Stimulated activated CD4-positive, alpha-beta T cell treated with anti-CD3 and anti-CD28 coated beads, Interleukin-15, amount 100 ng/mL, for 1 hour (primary cell): ENCODE measurements at places on chromosomes 7 and 10.

DNA sequence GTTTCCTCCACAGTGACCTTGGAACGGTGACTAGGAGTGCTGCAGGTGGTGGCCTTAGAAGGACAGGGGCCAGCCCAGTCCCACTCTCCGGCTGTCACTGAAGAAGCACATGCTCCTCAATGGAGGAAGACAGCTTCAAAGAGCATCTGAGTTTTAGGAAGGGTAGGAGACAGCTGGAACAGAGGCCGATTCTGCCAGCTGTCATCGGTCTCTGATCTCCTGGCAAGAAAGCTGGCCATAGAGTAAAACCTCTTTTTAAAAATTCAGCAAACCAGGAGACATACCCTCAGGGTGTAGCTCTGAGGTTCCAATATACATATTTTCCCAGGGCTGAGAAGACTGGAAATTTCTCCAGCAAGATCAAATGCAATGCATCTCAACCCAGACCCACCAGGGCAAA is 55.9 kb downstream of the KCNMA1 start:
- DNase-seq: no peak

- no peak for DNase-seq
Measured at GRCh38 chr10:21888959-21889358, 114.6 kb downstream of the DNAJC1 start.

DNA sequence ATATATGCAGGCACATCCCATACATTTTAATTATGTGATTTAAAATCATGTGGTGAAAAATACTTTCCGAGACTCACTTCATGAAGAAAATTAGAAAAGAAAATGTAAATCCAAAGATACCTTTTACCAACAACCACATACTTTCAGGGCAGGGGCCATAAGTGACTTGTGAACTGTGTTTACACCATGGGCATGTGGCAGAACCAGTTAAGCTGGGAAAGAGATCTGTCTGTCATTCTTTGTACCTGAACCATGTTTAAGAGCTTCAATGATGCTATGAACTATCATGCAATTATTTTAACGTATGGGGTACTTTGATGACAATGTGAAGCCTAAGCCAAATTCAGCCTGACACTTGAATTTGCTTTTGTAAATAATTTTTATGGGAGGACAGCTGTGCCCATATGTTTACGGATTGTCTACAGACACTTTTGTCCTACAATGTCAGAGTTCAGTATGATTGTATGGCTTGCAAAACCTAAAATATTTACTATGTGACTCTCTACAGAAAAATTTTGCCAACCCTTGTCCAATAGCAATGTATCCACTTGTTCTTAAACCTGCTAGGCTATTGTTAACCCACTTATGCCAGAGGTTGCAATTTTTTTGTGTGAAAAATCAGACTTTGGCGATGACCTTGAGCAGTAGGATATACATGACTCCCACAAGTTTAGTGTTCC is 654.6 kb downstream of the TNS3 start:
- DNase-seq: no peak

DNA sequence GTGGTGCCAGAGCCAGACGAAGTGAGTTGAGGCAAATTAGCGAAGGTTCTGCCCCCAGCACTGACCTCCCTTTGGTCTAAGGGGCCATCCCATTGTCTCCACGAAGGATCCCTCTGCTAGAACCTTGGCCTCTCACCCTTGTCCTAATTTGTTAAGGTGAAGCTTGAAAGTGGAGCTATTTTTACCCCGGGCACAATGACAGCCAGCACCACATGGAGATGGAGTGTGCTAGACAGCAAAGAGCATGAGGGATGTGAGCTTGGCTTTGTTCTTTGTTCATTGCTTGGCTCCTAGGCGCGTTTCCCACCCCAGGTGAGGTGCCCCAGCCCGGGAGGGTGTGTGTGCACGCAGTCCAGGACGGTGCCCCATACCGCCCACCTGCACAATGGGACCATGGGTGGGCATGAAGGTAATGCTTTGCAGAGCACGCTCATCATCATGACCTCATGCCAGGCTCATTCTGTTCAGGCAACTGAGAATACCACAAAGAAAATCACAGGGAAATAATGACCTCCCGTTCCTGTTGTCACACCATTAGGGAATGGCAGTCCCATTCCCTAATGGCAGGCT is 361.0 kb upstream of the FZD8 start:
- no peak for DNase-seq

DNA sequence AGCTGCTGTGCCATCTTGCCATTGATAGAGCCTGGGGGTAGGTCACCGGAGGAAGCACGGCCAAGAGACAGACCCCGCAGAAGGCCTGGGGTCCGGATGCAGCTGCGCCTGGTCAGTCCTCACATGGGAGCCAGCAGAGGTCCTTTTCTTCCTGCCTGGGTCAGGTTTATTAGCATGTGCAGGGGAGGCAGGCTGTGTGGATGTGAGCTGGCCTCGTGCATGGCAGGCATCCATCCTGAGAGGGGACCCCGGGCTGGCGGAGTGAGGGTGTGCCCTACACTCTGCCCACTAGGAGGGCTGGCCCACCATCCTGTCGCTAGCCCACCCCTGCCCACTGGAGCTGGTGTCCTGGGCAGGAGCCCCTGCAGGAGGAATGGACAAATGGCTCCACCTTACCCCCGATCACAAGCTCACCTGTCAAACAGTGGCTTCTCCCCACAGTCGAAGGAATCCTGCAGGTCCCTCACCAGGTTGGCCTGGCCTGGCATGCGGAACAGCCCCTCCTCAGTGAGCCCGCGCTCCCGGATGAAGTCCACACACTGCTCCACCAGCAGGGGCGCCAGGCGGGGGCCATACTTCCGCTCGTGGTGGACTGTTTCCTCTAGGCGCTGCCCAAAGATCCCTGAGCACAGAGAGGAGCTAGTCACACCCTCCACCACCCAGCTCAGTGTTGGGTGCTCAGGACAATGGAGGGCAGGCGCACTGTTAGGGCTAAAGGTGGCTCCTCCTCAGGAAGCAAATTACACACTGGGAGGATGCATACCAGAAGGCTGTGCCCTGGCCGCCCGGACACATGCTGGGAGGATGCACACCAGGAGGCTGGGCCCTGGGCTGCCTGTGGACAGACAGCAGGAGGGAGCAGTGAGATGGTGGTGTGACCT is 145.4 kb downstream of the ARHGAP22 start:
- DNase-seq: no peak

DNA sequence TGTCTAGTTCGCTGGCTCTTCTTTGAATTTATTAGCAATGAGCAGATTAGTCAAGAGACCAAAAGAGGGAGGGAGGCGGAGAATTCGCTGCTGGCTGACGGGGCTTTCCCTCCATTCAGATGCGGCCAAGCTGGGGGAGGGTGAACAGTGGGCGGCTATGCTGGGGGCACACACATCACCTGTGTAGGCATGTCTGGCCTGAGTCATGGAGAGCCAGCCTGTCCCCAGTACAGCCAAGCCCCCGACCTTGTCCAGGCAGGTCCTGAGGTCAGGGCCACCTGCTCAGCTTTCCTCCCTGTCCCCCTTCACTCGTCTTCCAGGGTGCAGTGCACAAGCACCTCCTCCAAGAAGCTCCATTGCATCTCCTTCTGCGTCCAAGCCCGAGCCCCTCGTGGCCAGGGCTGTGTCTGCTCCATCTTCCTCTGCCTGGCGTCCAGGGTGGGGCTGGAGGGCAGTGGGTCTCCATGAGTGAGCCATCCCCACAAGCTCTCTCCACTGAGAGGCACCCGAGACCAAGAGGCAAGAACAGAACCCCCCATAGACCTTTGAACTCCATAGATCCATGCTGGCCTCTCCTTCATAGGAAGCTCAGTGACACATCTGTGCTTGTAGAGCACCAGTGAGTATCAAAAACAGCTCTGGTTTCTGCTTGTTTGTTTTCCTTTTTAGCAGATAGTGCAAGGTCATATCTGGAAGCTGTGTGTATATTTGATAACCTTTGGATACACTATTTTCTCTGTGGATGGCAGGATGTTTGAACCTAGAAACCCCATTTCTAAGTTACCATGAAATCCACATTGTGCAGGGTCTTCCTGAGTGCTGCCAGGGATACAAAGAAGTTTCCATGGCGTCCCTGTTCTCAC is 1.9 kb upstream of the DEPP1 start:
- DNase-seq: no peak

- DNase-seq: no peak
Measured at GRCh38 chr7:142523821-142524460, 225.3 kb upstream of the PRSS1 start.

DNA sequence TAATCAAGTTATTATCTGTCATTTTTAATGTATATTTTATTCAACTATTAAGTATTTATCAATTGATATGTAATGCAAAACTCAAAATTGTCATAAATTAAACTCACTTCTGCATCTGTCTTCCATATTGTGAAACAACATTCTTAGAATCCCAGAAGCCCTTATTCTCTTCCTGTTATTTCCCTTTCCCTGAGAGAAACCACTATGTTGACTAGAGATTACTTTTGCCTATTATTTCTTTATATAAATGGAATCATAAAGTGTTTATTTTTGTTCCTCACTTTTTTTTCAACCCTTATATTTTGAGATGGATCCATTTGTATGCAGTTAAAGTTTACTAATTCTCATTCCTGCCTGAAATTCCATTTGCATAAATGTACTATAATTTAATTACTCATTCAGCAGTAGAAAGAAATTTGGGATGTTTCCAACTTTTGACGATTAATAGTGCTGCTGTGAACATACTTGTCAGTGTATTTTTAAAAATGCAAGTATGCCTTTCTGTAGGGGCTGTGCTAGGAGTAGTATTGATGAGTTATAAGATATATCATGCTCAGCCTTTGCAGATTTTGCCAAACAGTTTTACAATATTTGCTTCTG is 211.2 kb downstream of the SEMA3D start:
- no peak for DNase-seq

- DNase-seq: no peak
Measured at GRCh38 chr10:67912331-67912946, 28.0 kb downstream of the SIRT1 start.

- no peak for DNase-seq
Measured at GRCh38 chr10:97128039-97128492, 57.7 kb downstream of the SLIT1 start.

- DNase-seq: no peak
Measured at GRCh38 chr10:100715445-100716385, 29.7 kb upstream of the PAX2 start.

GRCh38 chr7:39532832-39533231 is 33.4 kb upstream of the YAE1 start:
- no peak for DNase-seq

DNA sequence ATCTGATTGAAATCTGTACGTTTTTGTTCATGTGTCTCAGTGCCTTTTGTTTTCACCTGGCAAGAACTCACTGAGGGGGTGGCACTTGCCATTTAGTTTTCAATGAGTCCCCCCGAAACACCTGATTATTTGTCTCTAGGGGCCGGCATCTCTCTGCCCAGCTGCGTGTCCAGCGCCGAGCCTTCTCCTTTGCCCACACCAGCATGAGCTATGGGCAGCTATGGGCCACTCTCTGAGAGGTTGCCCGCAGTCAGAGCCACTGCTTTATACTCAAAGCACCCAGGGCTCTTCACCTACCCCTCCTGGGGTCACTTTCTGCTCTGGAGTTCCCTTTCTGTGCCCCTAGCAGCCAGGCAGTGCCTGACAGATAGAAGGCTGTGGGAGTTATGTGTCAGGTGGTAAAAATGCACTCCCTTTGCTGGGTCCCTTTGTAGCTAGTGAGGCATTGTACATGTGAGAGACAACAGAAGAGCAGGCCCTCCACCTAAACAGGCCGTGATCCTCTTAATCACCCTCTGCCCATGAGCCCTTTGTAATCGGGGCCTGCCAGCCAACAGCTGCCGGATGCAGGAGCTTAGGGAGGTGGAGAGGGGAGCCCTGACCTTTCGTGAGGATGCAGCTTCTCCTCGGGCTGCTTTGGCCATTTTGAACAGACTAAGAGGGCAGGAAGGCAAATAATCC is 133.1 kb upstream of the NPS start:
- DNase-seq: no peak

- no peak for DNase-seq
Measured at GRCh38 chr10:124403548-124403947, 15.2 kb downstream of the OAT start.

DNA sequence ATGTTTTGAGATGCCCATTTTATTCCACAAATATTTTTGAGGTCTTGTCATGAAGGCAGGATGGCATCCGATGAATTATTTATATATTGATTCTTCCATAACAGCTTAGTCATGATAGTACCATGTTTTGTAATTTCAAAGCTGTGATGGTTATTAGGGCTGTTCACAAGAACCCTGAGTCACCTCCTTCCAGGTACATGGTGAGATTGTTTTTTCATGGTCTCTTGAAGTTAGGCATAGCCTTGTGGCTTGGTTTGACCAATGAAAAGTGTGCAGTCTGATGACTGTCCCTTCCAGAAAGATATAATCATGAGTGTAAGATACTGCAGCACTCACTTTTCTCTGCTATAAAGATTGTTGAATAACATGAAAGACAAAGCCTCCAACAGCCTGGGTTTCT is 274.8 kb downstream of the FGFR2 start:
- no peak for DNase-seq
